ENCODE measurements at places on chromosomes 7 and 10. TPM values are rescaled to one million over a fixed set of nuclear protein-coding genes. Genes with fewer than 3 reads are reported as not detected.

PKD2L1 gene
- polyA plus RNA-seq, result 4.7 TPM

EZH2 gene
- polyA plus RNA-seq, result 60.3 TPM

FFAR4 gene
- polyA plus RNA-seq, result 1.3 TPM

DNA sequence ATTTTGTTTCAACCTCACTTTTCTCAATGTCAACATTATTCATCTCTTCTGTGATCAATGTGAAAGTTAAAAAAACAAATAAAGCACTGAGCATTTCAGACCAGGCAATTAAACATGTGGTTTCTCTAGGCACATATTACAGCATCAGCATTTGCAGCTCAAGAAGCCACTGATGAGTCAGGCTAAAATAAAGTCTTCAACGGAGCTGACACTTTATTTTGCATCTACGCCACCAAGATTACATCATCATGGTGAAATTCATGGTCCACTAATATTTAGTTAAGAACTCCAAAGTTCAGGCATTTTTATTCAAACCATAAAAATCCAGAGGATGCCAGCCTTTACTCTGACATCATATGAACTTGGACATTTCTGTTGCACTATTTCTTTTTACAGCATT, 33.0 kb downstream of the MAGI2 start:
- no peak for DNase-seq

DNA sequence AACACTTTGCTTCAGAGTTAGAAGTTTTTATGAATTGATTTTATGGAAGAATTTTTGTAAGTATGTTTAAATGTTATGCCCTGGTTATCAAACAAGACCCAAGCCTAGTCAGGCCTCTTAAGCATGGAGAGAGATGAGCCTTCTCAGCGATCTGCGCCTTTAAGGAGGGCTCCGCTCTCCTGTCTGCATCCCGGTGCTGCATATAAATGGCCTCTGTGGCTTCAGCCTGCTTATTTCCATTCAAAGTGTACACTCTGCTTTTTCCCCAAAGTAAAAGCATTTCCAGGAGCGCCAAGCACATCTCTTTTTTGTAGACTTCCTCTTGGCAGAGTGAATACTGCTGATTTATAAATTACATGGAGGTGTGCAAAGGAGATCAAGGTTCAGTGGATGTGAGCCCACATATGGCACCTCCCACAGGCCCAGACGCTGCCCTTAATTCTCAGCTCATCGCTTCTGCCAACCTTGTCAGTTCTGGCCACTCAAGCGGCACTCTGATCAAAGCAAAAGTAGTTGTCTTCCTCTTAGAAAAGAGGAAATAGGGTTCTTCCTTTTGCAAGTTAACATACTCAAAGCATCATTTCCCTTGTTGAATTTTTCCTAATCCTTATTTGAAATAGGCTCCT, 70.0 kb upstream of the SFMBT2 start:
- DNase-seq, result no peak

- DNase-seq, result no peak
Measured at GRCh38 chr7:66539902-66540375, 88.7 kb upstream of the KCTD7 start.

DNA sequence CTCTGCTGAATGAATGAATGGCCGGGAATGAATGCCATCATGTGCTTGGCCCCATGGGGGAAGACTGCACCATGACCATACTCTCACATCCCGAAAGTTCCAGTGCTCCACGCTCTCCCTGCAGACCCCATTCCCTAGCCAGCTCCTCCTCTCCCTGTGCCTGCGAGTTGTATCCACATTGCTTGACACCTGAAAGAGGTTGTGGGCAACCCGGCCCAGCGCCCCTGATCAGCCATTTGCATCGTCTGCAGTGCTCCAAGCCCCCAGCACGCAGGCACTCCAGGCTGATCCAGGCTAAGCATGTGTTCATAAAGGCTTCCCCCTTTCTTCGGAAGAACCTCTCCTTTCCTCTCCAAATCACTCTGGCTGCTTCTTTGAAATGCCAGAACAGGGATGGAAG, 354.4 kb upstream of the MKI67 start:
- no peak for DNase-seq

DNA sequence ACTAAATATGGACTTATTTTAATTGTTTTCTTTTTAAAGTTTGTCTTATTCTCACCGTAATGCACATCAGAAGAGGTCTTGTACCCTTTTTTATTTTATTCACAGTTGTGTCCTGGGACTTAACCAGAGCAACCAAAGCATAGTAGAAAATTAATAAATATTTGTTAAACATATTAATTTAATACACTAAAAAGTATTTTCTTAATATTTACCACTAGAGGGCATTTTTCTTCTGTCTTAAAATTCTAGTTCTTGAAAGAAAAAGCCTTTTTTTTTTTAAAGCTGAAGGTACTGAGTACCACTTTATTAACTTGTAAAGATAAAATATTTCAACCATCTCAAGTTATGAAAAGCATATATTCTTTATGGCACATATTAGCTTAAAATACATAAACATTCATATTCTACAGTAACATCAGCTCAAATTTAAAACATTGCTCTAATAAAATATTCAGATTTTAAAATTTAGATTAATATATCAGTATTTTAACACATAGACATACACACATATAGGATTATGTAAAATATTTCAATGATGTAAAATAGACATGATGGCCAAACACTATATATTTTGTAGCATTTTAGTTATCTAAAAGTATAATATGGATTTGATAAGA, 260.4 kb downstream of the SEMA3A start:
- no peak for DNase-seq

DNA sequence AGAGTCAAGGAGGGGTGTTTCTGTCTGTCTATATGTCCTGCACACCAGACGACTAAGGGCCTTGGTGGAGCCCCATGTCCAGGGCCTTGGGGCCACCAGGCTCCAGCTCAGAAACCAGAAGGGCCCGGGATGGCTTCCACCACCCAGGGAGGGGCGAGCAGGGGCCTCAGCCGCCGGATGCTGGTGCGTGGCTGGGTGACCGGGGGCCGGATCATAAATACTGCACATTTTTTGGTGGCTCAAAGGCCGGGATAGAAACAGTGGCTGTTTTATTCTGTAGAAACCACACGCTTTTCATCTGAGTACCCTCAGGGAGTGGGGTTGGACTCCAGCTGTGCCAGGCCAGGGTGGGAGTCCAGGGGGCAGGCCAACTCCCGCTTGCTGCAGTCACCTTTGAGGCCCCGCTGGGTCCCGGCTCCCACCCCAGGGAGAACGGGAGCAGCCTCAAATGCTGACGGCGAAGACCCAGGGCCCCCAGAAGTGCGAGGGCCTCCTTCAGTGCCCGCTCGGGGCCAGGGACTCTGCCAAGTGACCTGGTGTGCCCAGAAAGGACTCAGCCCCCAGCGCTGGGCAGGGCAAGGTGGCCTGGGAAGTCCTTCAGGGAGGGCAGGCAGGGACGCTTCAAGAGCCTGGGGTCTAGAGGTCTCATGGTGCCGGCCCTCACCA, 28.2 kb downstream of the PDGFA start:
- no peak for DNase-seq

DNA sequence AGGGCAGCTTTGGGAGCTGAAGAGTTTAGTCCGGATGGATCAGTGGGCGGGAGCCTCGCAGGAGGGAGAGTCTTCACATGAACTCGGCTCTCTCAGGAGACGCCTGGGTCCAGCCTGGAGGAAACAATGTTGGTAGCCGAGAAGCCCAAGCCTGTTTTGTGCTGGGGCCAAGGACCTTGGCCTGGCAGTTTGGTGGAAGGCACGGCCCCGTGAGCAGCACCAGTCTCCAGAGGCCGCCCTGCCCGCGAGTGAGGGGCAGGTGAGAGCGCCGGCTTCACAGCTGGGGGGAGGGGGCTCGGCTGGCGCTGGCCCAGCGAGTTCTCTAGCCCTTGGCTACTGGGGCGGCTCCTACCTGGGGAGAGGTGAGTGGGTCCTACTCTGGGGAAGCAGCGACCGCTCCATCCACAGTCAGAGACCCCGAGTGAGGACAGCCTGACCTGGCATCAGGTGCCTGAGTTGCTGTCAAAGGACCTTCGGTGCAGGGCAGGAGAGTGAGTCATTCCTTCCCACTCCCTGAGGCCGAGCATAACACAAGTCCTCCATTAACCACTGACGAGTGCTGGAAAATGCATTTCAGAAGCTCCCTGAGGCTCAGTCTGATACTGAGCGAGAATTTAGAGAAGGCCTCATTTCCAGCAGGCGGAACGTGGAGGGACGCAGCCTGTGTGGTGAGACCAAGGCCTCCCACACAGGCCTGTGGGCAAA, 89.3 kb upstream of the DIP2C start:
- no peak for DNase-seq

DNA sequence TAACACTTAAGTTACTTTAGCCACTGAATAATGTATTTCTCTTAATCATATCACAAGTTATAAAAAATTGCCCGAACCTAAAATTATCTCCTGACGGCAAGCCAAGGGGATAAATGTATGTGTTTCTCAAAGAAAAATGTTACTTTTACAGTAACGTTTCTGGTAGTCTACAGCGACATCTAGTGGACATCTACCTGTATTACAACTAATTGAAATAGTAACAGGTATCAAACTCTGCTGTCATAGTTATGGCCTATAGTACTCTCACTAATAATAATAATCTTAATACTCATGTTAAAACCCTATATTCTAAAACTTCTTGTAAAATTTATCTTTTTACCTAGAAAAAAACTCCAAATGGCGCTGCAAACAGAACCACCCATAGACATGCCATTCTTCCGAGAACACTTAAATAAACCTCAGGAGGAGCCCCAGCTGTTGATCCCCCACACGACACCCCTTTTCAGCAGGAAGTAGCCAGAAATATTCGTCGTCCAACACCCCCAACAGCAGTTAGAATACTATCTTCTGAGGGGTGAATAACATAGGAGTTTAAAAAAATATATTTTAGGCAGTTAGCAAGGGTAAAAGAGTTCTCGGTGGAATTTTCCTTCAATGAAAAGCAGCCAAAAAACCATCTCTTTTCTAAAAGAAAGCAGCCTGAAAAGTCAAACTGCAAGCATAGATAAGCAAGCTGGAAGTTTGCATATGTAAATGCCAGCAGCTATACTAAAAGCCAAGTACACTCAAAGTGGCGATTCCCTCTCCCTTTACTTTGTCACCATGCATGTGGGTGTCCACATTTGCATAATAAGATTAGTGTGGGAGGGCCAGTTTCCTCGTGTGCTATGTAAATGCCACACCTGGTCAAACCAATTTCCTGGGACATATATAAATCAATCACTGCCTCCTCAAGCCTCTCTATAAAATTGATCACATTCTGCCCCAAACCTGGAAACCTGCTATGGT, 40.5 kb upstream of the ZNF107 start:
- DNase-seq, result no peak
